ENCODE measurements at places on chromosomes 3 and 15.

DNA sequence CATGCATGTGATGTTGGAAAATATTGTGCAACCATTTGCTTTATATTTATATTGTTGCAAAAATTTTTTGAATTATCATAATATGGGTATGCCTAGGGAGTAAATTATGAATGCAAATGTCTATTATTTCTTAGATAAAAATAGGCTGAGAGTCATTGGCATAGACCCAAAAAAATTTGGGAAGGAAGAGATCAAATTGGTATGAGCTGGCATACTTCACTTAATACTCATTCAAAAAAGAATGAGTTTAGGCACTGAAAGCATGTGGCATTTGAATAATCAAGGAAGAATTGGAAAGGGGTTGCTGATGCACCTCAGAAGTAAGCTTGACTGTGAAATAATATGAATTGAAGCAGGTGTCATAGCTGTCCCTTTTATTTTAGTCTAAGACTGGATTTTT is 764.0 kb upstream of the DPPA4 start:
- peak; percentile 2 for DNase-seq

GRCh38 chr3:31536497-31536896 is 3.8 kb downstream of the STT3B start:
- no peak for DNase-seq

DNA sequence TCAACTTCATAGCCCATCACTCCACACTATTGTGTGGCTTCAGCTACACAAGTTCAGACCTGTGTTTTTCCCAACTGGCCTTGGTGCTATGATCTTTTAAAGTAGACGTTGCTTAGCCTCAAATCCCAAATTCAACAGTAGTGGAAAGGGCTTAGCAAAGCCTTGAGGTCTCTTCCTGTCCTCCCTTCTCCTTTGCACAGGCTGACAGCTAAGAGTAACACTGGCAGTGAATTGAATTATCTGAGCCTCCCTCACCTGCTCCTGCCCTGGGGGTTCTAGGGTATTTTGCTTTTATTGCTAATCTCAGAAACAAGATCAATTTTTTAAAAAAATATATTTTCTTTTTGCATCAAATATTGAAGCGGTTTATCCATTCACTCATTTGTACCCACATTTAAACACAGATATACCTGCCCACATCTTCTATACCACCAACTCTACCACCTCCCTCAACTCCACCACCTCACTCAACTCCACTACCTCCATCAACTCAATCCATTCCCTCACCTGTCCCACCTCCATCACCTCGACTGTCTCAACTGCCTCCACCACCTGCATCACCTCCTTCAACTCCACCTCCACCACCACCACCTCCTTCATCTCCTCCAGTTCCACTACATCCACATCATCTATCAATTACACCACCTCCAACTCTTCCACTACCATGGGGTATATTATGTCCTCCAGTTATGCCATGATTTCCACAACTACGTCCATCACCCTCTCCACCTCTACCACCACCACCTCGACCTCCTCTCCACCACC is 10.1 kb upstream of the FGD5 start:
- DNase-seq, result no peak

DNA sequence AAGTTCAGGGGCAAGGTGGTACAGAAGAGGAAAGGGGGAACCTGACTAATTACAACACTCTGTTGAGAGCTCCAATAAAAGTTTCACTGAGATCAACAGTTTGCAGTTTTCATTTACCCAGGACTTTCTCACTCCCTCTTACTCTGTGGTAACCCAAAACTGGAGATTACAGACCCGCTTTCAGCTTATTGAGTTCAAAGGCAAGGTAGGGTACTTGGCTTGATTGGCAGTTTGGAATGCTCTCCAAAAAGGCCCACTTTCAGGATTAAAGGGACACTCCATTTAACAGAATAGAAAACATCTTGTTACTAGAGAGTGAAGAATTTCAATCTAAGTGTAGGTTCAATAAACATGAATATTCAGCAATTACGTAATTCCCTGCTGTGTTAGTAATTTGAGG is 117.6 kb upstream of the ETV5 start:
- DNase-seq, result no peak

GRCh38 chr15:86929461-86929860 is 849.8 kb downstream of the AGBL1 start:
- DNase-seq, result no peak

DNA sequence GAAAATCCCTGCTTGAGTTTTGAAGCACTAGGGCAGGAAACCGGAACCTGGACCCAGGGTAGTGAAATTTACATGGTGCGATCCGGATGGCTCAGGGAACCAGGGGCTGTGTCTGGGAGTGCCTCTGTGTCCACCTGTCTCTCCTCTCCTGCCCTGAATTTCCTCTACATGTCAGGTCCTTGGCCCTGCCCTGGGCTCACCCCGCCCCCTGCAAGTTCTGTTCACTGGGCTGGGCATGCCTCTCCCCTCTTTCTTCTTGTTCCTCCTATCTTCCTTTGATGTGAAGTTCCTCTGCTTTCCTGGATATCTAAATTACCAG is 435.9 kb upstream of the RBMS3 start:
- no peak for DNase-seq

- no peak for DNase-seq
Observed at GRCh38 chr3:37053337-37053736, 60.0 kb downstream of the MLH1 start.

GRCh38 chr3:127961124-127961523 is 46.1 kb downstream of the KBTBD12 start:
- DNase-seq, result no peak

GRCh38 chr3:176789281-176789705 is 408.0 kb downstream of the TBL1XR1 start:
- no peak for DNase-seq

- no peak for DNase-seq
Observed at GRCh38 chr3:60912876-60913275, 338.4 kb downstream of the FHIT start.

GRCh38 chr3:27666708-27667107 is 55.4 kb downstream of the EOMES start:
- DNase-seq, result peak; percentile 25

DNA sequence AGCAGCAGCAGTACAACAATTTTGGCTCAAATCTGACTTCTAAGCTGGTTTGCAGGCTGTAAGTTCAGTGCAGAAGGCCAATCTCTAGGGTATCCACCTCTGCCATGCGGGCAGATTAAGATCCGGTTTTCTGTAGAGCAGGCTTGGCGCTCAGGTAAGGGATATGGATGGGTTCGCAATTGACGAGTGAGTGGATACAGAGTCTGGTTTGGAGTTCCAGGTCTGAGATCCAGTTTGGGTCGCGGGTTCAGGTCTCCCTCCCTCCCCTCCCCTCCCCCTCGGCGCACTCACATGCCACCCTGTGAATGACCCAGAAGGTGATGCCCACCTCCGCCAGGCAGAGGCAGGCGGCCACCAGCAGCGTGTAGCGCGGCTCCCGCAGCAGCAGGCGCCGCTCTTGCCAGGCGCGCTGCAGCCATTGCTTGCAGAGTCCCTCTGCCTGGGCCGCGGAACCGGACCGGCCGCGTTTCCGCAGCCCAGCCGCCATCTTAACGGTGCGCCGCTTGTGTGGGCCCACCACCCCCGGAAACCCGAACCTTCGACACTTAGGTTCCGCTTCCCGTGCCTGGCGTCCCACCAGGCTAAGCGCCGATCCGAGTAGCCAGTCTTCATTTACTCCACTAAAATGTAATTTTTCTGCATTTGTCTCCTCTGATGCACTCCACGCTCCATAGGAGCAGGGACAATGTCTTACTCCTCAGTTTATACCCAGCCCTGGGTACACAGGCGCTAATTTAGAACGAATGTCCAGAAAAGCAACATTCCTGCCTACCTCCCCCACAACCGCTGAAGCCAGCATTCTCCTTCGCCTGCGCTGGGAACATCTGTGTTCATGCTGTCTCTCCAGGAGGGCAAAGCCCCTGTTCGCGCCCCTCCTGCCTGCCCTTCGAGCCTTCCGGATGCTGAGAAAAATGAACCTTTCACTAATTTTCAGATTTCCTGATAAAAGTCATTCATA is at the start of gene ALG3:
ALG3 (minus strand) TSS at position 509 of the 958 bp plus-strand sequence; CDS start at position 487, 22 bp downstream.
- DNase-seq, result peak; percentile 87

- no peak for DNase-seq
Observed at GRCh38 chr3:52895418-52895817, 1.9 kb downstream of the STIMATE start.

All from RKO (cell line).